ENCODE measurements at places on chromosomes 1 and 21.

DNA sequence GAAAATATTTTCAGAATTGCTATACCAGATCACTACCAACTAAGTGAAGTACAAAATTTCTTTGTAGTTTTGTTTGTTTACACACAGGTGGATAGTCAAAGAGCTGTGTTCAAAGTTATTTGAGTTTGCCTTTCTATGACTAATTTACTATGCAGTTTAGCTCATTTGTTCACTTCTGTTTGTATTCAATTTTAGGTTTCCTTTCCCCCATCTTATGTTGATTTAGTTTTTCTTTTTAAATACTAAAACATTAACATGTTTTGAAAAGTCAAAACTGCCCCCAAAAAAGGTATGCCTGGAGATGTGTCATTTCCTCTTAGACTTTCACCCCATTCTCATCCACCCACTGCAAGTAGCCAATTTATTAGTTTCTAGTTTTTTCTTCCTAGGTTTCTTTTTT lies 18.7 kb upstream of the RIPPLY3 start:
- no peak for DNase-seq

- DNase-seq = no peak
Measured at GRCh38 chr1:12132078-12132477, 34.7 kb upstream of the TNFRSF1B start.

DNA sequence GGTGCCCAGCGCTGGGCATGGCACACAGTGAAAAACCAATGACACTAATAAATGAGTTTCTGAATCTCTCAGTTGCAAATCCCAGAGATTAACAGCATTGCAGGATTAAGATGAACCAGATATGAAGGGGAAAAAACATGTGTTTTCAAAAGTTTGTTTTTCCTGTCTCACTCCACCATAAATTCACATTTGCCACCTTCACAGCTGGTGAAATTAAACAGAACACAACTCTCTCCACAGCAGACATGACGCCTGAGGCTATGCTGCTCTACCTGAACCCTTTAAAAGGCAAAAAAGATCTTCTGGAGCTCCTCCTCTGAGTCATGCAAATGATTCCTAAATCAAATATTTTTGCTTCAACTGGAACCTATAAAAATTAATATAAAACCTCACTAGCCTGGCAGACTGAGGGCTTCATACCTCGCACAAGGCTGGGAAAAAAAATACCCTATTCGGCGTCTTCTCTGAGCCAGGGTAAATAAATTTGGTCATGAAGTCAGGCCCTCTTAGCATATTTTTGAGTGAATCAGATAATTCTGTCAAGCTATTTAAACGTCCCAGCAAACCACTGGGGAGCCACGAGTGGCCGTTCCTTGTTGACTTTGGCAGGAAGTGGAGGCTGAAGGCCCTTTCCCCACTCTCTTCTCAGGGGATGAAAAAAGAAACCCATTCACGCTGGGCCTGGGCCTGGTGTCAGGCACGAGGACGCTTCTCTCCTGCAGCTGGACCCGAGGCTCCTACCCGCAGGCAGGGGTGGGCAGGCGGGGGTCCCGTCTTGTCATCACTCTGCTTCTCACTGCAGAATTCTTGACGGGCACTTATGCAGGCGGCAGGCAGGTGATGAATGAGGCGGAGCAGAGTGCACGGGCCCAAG lies 53.0 kb downstream of the DMRTB1 start:
- no peak for DNase-seq

GRCh38 chr1:226086776-226087175 lies 24.3 kb downstream of the H3-3A start:
- DNase-seq = no peak

DNA sequence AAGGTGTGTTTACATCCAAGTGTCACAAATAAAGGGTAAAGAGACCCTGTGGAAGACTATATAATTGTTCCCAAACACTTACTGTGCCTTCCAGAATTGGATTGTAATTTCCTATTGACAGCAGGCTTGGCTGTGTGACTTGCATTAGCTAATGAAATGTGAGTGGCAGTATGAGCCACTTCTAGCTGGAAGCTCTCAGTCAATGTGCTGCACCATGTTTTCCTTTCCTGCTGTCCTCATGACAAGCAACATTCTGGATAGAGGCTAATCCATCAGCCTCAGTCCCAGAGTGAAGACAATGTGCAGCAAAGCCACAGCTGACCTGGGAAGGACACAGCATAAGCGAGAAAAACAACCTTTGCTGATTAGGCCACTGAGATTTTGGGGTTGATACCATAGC lies 5.9 kb upstream of the FOXJ3 start:
- no peak for DNase-seq

DNA sequence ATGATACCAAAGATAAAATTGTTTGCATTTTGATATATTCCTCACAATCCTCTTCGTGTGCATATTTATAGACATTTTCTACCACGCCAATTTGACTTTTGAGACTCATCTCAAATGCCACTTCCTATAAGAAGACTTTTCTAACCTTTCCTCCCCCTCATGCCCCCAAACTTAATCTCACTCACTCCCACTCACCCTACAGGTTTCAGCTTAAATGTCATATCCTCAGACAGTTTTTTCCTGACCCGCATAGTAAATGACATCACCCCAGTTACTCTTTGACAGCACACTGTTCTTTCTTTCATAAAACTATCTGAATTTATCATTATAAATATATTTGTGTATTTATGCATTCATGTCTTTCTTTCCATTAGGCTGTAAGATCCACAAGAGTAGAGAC lies 29.6 kb upstream of the RGS8 start:
- DNase-seq = no peak

DNA sequence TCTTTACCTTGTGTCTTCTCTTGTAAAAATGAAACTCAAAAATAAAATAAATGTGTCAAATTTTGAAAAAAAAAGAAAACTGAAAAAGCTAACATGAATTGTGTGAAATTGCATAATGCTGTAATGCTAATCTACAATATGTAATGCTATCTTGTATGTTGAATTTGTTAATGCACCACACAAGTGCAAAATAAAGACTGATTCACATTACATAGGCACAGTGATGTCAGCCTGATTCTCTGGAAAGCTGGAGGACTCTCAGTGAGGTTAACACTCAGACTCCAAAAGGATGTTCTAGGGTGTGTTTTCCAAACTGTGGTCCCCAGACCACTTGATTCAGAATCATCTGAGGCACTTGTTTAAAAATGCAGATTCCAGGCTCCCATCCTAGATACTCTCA lies 25.6 kb downstream of the SYT11 start:
- DNase-seq = no peak

- DNase-seq = no peak
Measured at GRCh38 chr1:214640431-214641213, 37.6 kb downstream of the CENPF start.

- no peak for DNase-seq
Measured at GRCh38 chr21:41052820-41053555, 115.0 kb upstream of the BACE2 start.

DNA sequence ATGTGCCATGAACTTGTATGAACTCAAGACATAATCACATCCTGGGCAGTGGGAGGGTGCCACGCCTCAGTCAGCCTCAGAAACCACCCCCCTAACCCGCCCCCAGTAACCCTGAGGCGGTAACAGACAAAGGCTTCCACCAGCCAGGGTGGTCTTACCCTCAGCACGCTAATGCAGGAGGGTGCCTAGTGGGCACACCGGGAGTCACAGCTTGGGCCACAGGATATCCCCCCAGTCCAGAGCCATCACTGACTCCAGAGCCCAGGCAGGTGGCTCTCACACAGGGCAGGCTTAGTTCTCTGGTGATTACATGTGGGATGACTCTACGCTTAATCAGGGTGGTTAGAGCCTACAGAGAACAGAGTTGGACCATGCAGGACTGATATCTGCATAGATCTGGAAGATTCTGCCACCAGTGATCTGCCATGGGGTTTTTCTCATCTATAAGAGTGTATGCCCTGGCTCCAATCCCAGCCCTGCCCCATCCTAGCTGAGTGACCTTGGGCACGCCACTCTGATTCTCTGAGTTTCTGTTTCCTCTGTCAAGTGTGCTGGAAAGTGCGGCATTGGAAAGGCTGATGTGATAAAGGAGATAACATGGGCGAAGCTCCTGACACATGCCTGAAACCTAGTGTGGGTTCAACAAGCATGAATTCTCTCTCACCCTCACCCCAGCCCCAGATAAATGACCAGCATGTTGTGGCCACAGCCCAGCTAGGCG lies 27.3 kb downstream of the OPTC start:
- no peak for DNase-seq

GRCh38 chr1:2589431-2590232 lies 3.1 kb downstream of the PRXL2B start:
- no peak for DNase-seq

GRCh38 chr1:145983960-145984830 lies 12.2 kb downstream of the TXNIP start:
- no peak for DNase-seq

DNA sequence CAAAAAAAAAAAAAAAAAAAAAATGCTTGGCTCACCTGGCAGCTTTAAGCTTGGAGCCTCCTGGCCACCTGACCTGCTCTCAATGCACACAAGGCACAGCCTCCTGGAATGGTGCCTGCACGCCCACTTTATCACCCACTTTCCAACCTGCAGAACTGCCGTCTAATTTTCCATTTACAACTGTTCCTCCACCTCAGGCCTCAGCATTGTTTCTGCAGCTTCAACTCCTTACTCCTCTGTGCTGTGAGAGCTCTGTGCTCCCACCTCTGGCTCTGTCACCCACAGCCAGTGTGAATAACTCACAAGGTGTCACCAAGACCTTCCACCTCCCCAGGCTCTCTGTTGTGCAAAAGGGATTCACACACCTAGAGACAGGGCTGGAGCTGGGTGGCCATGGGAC lies 38.7 kb upstream of the GPR157 start:
- DNase-seq = no peak

GRCh38 chr1:9849691-9850441 lies 26.1 kb upstream of the CLSTN1 start:
- DNase-seq = no peak
